HT-29 (cell line): ENCODE measurements at places on chromosomes 2 and 18.

DNA sequence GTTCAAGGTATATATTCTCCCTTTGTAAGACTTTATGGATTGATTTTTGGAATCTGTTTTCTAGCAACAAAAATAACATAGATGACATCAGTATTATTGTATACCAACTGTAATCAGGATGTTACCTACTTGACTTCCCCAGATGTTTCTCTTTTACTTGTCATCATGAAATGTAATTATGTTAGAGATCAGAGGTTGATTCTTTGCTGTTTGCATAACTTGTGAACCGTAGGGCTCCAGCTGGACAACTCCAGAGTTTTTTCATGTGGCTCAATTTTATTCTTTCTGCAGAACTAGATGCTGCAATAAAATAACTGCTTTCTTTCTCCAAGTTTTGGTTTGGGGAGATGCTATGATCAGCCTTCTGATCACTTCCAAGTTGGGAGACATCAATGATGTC is 58.1 kb downstream of the SPOPL start:
- no peak for DNase-seq

DNA sequence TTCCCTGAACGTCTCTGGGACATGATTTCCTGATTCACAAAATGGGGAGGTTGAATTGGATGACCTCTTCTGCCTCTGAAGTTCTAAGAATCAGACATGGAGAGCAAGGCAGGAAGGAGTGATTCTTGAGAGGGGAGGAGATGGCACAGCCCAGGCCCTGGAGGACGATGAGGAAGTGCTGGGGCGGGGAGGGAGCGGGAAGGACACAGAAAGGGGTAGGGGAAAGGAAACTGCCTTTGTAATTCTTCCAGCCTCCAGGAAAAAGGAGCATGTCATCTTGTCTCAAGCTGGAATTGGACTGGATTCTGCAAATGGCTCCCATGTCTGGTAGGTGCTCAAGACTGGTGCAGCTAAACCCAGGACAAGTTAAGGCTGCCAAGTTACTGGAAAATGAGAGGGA is 97.0 kb upstream of the NCK2 start:
- no peak for DNase-seq

GRCh38 chr2:222844323-222844722 is 16.5 kb upstream of the ACSL3 start:
- peak; percentile 26 for DNase-seq

DNA sequence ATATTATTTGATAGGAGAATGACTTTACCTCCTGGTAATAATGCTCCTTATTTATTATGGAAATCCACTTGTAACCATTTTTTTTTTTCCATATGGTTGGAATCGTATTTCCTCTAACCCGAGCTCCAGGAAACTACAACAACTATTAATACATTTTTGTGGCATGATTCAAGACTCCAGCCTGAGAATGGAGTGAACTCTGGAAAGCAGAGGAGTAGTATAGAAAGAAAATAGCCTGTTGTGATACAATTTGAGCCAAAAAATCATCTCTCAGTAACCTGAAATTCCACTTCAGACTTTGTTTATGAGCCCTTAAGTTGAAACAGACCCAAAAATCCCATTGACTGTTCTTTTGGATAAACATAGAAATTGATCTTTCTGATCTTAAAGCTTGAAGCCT is 921.1 kb downstream of the SOCS6 start:
- DNase-seq, result no peak

DNA sequence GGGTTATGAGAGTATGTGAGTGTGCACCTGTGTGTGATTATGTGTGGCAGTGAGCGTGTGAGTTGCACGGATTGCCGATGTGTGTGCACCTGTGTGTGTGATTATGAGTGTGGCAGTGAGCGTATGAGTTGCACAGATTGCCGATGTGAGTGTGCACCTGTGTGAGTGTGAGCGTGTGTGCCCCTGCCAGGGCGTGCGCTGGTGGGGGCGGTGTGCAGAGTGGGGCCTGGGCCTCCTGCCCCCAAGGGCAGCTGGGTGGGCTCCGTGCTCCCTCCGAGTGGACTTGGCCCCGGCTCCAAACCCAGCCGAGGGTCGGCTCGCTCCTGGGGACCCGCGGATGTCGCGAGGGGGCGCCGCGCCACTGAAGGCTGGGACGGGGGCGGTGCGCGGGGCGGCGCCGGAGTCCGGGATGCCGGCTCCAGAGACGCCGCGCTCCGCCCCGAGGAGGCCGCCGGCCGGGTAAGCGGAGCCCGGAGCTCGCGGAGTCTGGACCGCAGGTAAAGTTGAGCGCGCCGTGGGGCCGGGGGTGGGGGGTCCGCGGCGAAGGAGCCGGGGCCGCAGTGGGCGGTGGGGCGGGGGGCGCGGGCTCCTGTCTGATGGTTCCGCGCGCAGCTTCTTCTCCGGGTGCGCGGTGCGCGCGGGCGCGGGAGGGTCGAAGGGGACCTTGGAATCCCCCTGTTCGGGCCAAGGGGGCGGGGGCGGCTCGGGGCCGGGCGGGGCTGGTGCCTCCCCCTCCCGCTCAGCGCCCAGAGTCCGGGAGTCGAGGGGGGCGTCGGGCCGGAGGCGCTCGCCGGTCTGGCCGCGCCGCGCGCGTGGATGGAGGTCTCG is at the start of gene KCNG2:
TSS of gene KCNG2 (plus strand) at position 421 of the 828 bp plus-strand sequence. CDS start 65,730 bp downstream, outside the sequence.
- no peak for DNase-seq

DNA sequence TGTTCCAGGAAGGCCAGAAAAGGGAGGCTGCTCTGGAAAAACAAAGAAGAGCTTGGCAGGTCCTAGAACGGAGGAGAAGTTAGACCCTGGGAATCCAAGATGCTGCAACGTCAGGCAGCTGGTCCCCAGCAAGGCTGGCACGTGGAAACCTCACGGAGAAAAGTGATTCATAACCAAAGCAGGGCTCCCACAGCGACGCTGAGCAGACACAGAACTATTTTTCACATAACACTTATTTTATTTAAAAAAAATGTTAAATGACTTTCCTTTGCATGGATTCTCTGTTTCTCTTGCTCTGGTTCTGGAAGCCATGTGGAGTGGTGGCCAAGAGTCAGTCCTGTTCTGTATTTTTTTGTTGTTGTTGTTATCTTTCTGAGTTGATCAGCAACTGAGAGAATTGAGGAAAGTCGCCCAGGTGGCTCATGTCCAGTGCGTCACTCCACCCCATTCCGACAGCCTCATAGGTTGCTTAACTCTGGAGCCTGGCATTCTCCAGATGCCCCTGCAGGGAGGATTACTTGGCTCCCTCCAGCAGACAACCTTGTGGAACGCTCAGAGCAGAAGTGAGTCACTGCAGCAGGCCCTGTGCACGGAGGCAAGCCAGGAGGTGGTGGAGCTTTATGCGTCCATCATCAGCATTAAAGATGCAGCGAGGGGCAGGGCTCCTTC is 229.9 kb upstream of the HDAC4 start:
- DNase-seq, result peak; percentile 59

- DNase-seq, result no peak
These were observed 29.5 kb downstream of the TMEM163 start for GRCh38 chr2:134689315-134689714.

DNA sequence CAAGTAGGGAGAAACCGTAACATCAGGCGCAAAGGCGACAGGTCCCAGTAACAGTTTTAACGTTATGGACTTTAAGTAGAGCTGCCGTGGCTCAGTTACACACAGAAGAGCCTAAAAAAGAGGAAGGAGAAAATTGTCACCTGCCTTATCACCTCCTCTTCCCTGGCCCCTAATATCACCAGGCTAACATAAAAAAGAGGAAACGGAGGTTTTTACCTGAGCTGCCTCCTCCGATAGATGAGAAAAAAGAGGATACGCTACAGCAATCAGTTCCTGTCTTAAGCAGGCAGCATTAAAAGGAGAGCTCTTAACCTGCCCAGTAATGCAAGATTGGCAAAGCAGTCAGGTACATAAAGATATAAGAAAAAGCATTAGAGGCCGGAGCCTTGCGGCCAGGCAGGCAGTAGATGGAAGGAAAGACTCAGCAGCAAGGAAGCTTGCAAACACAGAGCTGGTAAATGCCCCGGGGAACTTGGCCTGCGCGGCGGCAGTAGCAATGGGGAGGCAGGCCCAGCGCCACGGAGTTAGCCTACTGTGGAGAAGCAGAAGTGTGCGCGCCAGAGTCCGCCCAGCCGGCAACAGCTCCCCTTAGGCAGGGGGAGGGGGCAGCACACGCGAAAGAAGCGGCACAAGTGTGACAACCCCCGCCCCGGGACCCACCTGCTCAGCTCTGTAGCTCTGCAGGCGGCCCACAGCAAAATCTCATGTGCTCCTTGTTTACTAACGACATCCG is 116.3 kb upstream of the SCN7A start:
- no peak for DNase-seq

GRCh38 chr2:159199761-159200465 is 86.6 kb downstream of the WDSUB1 start:
- no peak for DNase-seq

GRCh38 chr2:72394541-72395070 is 246.9 kb upstream of the CYP26B1 start:
- DNase-seq, result no peak

DNA sequence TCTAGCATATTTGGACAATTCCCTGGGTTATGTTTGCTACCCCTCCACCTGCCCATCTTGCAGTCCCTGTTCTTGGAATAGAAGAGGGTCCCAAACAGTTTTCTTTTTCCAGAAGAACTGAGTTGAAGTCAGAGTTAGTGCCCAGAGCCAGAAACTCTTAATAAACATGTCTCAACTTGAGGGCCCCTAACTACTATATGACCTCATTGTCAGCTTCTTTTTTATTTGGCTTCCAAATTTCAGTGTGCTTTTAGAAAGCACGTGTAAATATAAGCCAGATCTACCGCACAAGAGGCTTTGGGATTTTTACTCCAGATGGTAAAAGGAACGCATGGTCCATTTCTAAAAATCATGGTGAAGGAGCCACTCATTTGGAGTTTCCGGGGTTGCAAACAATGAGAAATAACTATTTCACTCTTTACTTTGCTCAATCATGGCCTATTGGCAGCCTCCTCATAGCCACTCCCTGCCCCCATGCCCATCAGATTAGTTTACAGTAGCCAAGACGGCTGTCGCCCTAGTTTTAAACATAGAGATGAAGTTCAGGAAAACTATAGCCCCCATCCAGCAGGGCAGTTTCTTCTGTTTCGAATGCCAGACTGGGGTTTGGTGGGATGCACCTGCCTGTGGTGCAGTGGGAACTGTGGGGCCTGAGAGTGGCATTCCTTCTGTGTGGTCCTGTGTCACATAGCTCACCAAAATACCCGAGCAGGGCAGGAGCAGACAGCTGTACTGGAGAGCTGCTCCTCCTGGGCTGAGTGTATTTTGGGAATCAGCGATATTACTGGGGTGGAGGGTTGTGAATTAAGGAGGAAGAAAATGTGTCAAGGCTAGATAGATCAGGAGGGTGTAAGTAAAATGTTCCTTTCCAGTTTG is 1.7 kb downstream of the MAPRE3 start:
- no peak for DNase-seq

GRCh38 chr2:8198766-8199382 is 483.0 kb upstream of the ID2 start:
- DNase-seq, result no peak

- peak; percentile 7 for DNase-seq
These were observed 30.1 kb upstream of the ZNF516 start for GRCh38 chr18:76524900-76525698.

DNA sequence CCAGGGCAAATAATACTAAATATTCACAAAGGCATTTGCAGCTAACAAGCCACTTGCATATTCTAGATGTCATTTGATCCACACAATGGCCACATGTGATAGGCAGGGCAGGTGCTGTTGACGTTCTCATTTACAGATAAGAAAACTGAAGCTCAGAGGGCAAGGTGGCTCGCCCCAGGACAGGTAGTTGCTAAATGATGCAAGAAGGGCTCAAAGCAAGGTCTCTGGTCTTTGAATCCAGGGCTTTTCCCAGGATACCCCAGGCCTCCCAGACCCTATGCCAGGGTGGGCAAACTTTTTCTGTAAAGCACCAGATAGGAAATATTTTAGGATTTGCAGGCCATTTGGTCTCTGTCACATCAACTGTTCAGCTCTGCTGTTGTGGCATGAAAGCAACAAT is 35.1 kb downstream of the LOXHD1 start:
- DNase-seq, result no peak

GRCh38 chr2:131413148-131413747 is 49.3 kb upstream of the RAB6D start:
- DNase-seq, result peak; percentile 78

DNA sequence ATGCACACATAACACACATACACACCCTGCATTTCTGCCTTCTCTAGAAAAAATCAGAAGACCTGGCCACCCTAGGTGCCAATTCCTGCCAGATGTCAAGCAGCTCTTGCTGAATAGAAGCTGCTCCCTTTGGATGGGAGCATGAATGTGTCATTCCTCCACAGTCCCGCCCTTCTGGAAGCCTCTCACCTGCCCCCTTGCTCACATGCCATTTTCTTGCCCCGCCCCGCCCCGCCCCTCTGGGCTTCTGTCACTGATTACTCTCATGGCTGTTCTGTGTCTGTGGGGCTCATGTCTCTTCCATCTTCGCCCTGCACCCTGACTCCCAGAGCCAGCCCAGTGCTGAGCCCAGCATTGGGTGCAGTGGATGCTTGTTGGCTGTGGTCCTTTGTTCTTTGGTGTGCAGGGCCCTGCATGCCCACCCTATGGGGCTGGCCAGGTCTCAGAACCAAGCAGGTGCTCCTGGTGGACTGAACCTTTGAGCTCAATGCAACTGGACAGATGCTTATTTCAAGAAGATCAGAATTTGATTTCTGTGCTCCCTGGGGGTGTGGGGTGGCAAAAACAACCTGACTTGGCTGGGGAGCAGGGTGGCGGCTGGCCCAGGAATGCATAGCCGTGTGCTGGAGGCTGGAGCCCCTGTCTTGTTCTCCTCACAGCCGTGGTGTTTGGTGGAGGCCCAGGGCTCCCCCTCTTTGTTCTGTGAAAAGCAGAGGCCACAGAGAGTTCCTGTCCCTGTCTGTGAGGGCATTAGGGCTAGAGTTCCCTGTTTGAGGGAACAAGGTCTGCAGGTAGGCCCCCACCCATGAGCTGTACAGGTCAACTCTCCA is 140.6 kb upstream of the GLI2 start:
- DNase-seq, result peak; percentile 36

GRCh38 chr18:26538524-26538923 is 9.8 kb downstream of the KCTD1 start:
- DNase-seq, result no peak

DNA sequence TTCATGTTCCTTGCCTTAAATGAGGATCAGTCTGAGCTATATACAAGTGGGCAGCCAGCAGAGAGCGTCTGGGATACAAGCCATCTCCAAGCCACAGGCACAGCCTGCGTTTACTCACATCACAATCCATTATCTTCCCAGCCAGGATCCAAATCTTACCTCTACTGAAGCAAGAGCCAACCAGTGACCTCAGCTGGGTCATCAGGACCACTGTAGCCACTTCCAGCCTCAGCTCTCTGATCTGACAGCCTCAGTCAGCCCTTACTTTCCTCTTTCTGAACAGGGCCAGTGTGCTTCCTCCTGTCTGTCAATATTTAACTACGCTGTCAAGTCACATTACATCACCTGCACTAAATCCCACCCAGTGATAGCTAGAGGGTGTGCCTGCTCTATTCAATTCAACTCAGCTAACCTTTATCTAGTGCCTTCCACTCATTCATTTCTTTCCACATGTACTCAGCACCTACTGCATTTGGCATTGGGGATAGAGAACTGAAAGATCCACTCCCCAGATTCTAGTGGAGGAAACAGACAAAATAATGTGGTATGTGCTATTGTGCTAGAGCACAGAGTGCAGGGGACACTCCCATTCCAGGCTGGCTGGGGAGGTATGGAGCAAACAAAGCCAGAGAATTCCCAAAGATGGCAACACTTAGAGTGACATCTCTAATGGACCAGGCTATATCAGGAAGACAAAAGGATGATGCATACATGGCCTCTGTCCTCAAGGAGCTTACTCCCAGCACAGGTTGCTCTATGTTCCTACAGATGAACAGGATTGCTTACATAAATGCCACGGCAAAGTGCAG is 146.5 kb downstream of the NCKAP5 start:
- no peak for DNase-seq

- no peak for DNase-seq
These were observed 868.1 kb upstream of the CNTNAP5 start for GRCh38 chr2:123157016-123157415.

GRCh38 chr2:43105586-43106558 is 120.5 kb downstream of the ZFP36L2 start:
- peak; percentile 59 for DNase-seq
